Daoy (cell line): ENCODE measurements at places on chromosomes 6 and 20.

DNA sequence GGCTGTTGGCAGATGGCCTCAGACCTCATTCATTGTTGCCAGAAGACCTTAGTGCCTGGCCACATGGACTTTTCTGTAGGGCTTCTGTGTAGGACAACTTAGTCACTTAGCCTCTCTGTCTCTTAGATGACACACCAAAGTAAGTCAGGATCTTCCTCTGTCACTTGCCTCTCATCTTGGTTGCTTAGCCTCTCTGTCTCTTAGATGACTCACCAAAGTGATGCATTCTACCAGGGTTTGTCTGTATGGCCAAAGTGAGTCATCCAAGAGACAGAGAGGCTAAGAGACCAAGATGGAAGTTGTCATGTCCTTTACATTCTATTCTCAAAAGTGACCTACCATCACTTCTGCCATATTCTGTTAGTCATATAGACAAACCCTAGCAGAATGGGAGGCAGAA is 255.9 kb upstream of the DEFB112 start:
- DNase-seq, result no peak

GRCh38 chr6:54048782-54049181 is 62.5 kb upstream of the MLIP start:
- no peak for DNase-seq

GRCh38 chr6:138527411-138528088 is 28.3 kb upstream of the NHSL1 start:
- DNase-seq, result no peak

- no peak for DNase-seq
Observed at GRCh38 chr6:53483423-53484353, 61.2 kb downstream of the GCLC start.

GRCh38 chr6:110628330-110628729 is 151.9 kb upstream of the SLC22A16 start:
- peak; percentile 57 for DNase-seq

DNA sequence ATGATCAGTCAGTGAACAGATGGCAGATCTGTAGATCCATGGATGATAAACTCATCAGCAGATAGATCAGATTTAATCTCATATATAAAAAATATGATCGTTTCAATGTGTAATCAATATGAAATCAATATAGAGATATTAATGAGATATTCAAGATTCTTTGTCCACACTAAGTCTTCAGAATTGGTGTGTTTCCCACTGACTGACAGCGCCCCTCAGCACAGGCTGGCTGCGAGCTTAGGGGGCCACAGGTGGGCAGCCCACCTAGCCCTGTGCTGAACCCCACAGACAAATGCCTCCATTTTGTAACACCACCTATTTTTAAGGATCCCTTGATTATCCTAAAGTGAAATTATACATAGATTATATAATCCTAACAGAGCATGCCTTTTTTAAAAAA is 32.3 kb downstream of the FRMD1 start:
- no peak for DNase-seq
